ENCODE measurements at places on chromosomes 5 and 9.

- DNase-seq, result no peak
Observed at GRCh38 chr5:179268399-179268952, 76.8 kb downstream of the ADAMTS2 start.

DNA sequence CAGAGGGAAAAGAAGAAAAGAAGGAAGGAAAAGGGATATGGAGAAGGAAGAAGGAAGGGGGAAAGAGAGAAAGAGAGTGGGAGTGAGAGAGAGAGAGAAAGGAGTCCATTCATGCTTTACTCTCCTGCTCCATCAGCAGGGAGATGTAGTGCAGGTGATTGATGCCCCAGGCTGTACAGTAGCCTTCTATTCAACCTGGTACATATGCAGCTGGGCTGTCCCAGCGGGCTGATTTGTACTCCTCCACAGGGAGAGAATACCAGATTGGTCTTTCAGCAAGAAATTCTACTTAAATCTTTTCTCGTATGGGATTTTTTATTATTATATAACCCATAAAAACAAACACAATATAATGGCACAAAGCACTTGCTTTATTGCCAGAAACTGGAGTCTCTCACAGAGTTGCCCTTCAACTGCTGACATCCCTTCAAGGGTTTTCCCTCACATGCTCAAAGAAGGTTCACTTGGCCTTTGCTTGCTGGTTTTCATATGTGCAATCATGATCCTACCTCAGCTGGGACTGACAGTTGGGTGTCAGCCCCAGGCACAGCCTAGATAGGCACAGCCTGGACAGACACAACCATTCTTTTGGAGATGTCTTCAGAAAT is 380.1 kb upstream of the RIOK2 start:
- DNase-seq, result no peak

DNA sequence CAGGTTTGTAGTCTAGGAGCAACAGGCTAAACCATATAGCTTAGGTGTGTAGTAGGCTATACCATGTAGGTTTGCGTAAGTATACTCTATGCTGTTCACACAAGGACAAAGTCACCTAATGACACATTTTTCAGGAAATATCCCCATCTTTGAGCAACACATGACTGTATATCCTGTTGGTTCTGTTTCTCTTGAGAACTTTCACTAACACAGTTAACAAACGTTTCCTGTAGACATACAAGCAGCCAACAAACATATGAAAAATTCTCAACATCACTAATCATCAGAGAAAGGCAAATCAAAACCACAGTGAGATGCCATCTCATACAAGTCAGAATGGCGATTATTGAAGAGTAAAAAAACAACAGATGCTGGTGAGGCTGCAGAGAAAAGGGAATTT is 68.2 kb downstream of the NR2F1-AS1 start:
- no peak for DNase-seq

GRCh38 chr5:174352681-174353080 is 307.2 kb downstream of the NSG2 start:
- DNase-seq, result no peak

GRCh38 chr5:169006842-169007790 is 293.8 kb downstream of the SLIT3 start:
- no peak for DNase-seq

DNA sequence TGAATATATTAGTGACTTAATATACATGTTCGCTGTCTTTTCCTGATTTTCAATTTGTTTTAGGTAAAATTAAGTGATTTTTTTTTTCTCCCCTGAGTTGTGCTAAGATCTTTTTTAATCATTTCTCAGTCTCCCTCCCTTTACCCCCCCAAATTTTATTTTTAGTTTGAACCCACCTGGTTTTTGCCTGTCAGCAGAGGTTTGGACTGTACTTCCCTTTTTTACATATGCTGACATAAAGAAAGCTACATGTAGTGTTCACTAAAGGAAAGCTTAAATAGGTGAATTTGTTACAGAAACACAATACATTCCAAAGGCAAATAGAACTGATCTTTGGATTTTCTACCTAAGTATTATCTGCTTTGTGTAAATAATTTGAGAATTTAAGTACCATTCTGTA is 82.2 kb downstream of the IPO11 start:
- DNase-seq, result no peak

DNA sequence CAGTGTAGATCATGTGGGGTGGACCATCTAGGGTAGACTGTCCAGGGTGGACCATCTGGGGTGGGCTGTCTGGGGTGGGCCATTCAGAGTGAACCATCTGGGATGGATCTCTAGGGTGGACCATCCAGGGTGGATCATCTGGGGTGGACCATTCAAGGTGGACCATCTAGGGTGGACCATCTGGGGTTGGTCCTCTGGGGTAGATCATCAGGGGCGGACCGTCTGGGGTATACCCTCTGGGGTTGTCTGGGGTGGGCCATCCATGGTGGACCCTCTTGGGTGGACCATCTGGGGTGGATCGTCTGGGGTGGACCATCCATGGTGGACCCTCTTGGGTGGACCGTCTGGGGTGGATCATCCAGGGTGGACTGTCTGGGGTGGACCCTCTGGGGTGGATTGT is 64.3 kb downstream of the KCNT1 start:
- no peak for DNase-seq

GRCh38 chr9:98887918-98888510 is 55.7 kb upstream of the COL15A1 start:
- no peak for DNase-seq

GRCh38 chr9:35102465-35102768 is 514 bp downstream of the STOML2 start:
- no peak for DNase-seq

DNA sequence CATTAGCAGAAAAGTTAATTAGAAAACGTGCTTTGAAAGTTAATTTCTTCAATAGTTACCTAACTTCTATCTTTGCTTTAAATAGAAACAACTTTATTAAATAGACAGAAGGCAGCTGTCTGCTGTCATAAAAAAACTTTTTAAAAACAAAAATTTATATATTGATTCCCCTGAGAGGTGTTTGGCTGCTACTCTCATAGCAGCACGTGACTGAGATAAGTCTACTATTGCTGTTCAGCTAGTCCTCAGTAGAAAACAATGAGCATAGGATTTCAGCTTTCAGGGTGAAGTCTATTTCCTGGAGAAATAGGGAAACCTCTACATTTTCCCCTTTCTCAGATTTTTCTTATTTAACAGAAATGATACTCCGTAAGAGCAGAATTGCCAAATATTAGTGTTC is 135.0 kb upstream of the FBN2 start:
- no peak for DNase-seq

DNA sequence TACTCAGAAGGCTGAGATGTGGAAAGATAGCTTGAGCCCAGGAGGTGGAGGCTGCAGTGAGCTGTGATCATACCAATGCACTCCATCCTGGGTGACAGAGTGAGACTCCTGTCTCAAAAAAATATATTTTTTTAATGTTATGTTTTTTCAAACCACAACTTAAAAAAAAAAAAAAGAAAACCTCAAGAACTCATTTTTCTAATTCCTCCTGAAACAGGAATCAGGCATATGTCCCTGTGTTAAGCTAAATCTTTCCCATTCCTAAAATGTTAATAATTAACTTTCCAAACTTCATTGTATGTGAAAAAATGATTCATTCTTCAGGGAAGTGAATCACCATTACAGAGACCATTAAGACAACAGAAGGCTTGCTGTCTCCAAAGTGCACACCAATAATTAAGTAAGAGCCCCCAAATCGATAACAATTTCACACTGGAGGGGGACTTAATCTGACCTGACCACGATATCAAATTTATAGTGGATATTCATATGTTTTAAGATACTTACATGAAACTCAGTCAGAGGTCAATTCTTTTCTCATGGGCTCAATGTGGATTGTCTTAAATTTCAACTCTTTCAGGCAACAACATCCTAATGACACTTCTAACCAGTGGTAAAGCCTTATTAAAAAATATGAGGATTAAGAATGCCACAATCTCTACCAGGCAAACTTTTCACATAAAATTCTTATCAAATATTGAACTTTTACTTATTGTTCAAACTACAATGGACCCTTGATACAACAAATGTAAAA is 5.2 kb downstream of the CEMIP2 start:
- no peak for DNase-seq

- no peak for DNase-seq
Observed at GRCh38 chr5:69043655-69043996, 50.2 kb upstream of the SLC30A5 start.

GRCh38 chr5:39570403-39571027 is 145.7 kb upstream of the DAB2 start:
- DNase-seq, result no peak

DNA sequence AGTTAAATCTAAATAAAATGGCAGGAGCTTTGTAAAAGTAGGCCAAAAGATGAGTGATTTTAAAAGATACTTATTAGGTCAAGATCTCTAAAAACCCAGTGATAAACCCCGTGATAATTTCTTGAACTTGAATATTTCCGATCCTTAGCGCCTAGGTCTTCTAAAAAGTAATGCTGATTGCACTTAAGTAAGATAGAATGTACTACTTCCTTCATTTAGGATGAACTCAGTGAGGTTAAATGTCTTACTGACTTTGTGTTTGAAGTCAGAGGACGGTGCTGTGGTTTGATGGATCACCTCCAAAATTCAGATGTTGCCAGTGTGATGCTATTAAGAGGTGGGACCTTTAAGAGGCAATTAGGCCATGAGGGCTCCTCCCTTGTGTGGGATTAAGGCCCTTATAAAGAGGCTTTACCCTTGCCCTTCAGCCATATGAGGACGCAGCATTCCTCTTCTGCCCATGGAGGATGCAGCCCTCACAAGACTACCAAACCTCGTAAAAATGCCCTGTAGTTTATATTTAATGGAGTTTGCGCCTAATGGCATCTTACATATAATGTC is 130.1 kb downstream of the TRIO start:
- no peak for DNase-seq

DNA sequence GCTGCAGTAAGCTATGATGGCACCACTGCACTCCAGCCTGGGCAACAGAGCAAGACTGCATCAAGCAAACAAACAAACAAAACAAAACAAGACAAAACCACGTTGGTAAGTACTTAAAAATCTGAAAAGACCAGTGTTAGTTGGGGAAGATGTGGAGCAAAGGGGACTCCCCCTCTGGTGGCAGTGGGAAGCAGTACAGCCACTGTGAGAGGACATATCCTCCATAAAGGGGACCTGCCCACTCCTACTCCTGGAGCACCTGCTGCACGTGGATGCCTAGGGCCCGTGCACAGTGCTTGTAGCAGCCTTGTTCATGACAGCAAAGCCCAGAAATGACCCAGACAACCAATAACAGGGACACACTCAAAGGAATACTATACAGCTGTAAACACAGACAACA is 17.0 kb upstream of the IPPK start:
- DNase-seq, result no peak

DNA sequence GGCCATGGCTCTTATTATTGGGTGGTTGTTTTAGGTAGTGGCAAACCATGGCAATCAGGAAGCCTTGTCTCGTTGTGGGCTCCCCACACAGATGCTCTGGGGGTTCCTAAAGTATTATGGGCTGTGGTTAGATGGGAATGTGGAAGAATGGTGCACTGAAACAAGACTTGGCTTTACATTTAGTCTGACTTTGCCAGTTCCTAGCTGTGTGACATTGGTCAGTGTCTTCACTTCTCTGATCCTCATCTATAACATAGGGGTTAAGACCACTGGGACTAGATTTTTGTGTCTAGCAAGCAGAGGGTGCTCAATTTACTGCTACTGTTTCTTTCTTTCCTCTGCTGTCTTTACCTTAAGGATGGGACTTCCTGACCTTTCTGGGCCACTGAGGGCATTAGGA is 149.5 kb downstream of the HSPA4 start:
- DNase-seq, result no peak

DNA sequence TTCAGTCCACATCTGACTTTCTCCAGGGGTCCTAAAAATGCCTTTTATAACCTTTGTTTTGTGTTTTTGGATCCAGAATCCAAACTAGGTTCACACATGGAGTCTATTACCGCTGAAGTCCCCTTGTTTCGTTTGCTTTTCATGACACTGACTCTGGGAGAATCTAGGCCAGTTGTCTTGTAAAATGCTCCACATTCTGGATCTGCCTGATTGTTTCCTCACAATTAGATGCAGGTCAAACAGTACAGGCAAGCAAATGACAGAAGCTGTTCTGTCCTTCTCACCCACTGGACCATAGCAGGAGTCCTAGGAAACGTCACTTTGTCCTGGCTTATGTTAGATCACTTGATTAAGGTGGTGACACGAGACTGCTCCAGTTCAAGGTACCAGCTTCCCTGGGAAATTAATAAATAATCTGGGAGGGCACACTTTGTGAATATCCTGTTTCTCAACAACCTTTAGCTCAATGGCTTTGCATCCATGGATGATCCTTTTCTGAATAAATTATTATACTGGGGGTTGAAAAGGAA is 34.1 kb downstream of the FABP6 start:
- DNase-seq, result no peak

GRCh38 chr9:131237291-131237690 is 39.0 kb downstream of the FAM78A start:
- DNase-seq, result no peak
